Stimulated activated CD8-positive, alpha-beta memory T cell treated with anti-CD3 and anti-CD28 coated beads, Interleukin-4, amount 100 ng/mL, for 48 hours (primary cell): ENCODE measurements at places on chromosomes 7 and 10.

- no peak for DNase-seq
Observed at GRCh38 chr10:75003891-75004290, 107.6 kb upstream of the SAMD8 start.

GRCh38 chr10:15370856-15371701, at the start of gene FAM171A1:
Gene FAM171A1 (minus strand): TSS chr10:15371289. CDS start chr10:15371052, 237 bp downstream.
- DNase-seq = peak; percentile 67

GRCh38 chr7:77484785-77485184, 52.3 kb upstream of the PTPN12 start:
- DNase-seq = no peak

GRCh38 chr7:100888988-100889750, at the start of gene UFSP1:
Gene UFSP1 (minus strand): TSS chr7:100889715. CDS start chr7:100889271, 444 bp downstream.
- no peak for DNase-seq

DNA sequence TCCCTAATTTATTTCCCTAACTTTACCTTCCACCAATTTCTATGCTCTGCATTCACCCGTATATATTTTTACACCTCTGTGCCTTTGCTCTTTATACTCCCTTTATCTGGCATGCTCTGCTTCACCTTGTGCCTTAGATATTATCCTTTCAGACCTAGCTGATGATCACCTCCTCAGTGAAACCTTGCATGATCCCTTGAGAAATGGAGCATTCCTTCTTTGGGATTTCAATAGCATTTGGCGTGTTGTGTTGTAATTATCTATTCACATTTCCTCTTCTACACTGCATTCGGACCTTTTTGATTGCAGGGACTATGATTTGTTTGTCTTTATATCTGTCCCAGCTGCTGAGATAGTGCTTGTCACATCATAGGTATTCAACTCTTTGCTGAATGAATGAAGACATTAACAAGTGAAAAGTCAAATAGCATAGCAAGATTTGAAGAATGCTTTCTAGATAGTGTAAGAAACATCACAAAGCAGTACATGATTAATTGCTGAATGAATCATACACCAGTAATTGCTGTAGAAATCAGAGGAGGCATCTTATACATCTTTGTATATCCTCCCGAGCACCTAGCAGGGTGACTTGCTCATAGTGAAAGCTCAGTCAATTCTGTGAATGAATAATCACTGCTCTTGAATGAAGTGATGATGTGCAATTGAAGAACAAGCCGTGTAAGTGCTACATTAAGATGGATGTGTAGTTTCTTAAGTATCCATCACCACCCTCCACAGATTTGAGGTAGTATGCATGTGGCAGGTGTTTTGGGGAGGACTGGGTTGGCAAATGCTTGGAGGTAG, 2.0 kb upstream of the TM9SF3 start:
- DNase-seq = peak; percentile 30

DNA sequence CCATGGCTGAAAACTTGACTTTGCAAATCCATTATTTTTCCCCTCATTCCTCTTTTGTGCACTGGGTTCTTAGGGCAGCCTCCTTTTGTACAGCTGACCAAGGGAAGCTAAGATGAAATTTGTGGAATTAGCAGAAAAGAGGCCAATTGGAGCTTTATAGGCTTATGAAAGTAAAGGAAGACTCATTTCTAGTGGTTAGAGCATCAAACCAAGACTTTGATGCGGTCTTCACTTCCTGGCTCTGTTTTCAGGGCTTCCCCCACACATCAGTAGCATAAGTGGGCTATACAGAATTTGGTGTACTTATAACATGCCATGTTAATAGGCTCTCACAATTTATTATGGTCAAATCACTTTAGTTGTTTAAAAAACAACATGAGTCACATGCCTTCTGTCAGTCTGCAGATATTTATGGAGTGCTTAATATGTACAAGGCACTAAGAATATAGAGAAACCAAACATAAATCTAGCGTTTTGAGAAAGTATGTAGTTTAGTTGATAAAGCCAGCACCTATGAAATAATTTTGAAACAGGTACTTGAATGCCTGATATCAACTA, 5.7 kb downstream of the AUTS2 start:
- DNase-seq = no peak

GRCh38 chr10:114043532-114044246, at the start of gene ADRB1:
Gene ADRB1 (plus strand): TSS chr10:114043866. CDS start chr10:114044133, 267 bp downstream.
- peak; percentile 49 for DNase-seq

- no peak for DNase-seq
Observed at GRCh38 chr10:95792874-95793285, 36.9 kb downstream of the ENTPD1 start.

DNA sequence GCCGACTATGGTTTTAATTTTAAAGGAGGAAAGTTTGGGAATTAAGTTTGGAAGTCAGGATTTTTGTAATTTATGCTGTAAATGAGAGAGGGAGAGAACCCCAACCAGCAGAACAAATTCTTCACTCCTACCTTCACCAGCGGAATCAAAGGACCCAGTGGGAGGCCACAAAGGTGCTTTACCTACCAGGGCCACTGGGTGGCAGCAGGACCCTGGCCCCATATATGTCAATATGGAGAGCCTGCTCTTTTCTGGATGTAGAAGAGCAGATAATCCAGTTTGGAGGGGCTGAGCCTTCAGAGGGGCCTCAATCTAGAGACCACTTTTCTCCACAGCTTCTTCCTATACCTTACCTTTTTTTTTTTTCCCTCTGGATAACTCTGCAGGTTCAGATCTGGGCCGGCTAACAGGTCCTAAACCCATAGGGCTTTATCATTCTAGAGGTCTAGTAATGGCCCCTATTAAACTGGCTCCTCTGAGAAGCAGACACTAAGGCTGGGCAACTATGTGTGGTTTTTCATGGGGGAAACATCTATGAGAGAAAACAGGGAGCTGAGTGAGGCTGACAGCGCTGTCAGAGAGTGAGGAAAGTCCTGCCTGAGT, 8.5 kb upstream of the SCD start:
- DNase-seq = peak; percentile 90

- no peak for DNase-seq
Observed at GRCh38 chr10:100999742-101000126, at the start of gene LZTS2. Gene LZTS2 (plus strand): TSS chr10:100999808. CDS start chr10:101002539, 2,731 bp downstream.

GRCh38 chr10:52420656-52421055, 106.6 kb downstream of the DKK1 start:
- no peak for DNase-seq

DNA sequence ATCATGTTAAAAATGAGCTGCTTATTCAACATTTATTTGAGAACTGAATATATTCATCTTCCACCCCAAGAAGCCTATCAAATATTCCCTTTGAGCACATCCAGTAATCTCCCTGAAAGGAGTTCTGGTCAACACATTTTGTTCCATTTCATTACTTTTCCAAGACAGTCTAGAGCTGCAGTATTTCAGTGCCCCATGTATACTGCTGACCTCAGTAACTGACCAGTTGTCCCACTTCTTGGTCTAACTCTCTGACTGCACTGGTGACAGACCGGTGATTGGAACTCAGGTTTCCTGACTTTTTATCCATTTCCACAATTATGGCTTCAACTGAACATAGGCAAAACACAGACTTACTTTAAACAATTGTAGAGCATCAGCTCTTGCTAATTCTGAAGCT, 206.8 kb upstream of the NPSR1 start:
- DNase-seq = no peak

GRCh38 chr7:90211391-90212148, at the start of gene STEAP2:
Gene STEAP2 (plus strand): TSS chr7:90211740. CDS start chr7:90225083, 13,343 bp downstream.
- DNase-seq = peak; percentile 54

- no peak for DNase-seq
Observed at GRCh38 chr7:65989694-65990080, 7.7 kb upstream of the GUSB start.

GRCh38 chr10:71126432-71126831, 85.9 kb upstream of the UNC5B start:
- DNase-seq = no peak

DNA sequence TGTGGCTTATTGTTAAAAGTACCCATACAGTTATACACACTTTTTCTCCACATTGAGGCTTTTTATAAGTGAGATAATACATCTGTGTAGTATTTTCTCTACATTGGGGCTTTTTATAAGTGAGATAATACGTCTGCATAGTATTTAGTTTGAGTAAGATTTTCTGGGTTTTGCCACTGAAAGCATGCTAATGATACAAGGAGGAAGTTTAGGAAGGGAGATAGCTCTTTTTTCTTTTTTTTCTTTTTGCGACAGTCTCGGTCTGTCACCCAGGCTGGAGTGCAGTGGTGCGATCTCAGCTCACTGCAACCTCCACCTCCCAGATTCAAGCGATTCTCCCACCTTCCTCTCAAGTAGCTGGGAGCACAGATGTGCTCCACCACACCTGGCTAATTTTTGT, 13.3 kb downstream of the FAM107B start:
- no peak for DNase-seq

DNA sequence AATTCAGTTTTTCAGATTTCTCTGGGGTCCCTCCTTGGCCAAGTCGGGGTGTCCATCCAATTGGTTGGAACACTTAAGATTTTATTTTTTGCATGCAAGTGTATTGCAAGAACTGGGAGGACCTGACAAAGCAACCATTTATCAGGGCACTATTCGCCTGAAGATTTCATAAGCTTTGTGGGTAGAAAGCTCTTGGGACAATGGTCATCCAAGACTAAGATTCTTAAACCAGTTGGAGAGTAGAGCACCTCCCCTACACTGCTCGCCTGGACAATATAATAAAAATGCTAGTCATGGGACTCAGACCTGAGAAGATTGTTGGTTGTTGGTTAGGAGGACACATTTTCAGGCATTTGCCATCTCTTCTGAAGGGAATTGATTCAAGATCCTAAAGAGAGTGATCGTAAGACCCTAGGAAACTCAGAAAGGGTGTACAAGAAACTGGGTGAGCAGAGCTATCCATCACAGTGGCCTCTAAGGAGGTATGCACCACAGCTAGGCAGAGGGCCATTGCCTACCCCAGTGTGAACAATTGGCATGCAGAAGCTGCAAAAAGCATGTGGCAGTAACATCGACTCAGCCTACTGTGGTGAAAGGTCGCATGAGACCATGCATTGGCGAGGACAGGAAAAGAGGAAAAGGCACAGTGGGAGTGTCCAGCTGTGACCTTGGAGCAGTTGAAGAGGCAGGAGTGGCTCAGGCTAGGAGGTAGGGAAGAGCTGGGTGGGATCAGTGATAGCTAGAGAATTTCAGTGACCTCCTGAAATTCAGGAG, 1235.3 kb upstream of the AUTS2 start:
- DNase-seq = no peak

DNA sequence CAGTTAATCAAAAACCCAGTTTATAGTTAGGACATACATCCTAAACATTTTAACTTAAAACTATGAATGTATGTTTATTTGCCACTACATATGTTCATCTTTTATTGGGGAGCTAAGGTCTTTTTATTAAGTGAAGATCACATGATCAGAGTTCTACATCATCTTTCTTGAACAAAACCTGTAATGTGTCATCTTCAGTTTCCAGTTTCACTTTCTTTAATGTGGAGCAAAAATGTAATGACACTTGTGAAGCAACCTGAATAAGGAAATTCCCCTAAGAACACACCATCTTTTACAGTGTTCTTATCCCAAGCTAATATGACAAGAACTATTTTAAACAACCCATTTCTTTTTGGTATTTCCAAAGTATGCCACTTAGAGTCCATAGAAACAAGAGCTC, 166.7 kb upstream of the BET1 start:
- no peak for DNase-seq

GRCh38 chr7:96822824-96823223, 113.2 kb upstream of the SEM1 start:
- no peak for DNase-seq

DNA sequence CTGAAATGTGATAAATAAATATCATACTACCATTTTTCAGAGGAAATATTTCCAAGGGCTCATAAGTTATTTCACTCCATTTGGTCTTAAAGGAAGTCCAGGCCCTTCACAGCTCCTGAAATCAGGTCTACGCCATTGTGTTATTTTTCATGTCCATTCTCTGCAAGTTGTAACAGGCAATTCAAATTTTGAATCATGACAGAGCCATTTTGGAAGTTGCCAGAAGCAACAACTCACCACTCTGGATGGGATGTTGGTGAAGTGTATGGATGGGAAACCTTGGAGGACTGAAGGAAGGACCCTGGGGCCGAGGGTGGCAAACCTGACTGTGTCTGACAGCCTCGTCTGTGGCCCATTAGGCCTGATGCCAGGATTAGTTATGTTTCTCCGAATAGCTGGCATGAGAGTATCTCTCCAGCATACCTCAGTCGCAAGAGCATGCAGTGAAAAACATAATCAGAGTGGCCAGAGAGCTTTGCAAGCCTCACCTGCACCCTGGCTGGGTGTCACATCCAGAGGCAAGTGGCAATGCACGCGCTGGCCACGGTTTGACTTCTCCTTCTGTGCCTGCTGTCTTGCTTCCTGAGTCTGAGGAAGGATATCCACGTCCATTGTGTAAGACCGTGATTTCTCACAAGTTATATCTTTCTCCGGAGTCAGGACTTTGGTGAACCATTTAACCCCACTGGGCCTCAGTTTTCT, 87.1 kb downstream of the NRP1 start:
- DNase-seq = no peak

DNA sequence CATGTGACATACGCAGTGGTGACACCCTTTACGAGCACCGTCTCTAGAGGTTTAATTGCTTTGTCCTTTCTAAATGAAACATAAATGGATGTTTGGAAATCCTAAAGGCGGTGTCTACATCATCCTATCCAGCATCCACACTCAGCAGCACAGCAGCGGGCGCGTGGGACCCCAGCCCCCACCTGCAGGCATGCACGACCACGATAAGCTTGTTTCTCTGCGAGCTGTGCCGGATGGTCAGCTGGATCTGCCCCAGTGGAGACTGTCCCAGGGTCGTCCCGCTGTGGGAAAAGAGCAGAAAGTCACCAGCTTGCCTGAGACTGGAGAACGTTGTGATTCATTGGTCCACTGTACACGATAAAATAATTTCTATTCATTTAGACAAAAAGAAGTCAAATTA, 34.2 kb upstream of the NCAPG2 start:
- DNase-seq = no peak

DNA sequence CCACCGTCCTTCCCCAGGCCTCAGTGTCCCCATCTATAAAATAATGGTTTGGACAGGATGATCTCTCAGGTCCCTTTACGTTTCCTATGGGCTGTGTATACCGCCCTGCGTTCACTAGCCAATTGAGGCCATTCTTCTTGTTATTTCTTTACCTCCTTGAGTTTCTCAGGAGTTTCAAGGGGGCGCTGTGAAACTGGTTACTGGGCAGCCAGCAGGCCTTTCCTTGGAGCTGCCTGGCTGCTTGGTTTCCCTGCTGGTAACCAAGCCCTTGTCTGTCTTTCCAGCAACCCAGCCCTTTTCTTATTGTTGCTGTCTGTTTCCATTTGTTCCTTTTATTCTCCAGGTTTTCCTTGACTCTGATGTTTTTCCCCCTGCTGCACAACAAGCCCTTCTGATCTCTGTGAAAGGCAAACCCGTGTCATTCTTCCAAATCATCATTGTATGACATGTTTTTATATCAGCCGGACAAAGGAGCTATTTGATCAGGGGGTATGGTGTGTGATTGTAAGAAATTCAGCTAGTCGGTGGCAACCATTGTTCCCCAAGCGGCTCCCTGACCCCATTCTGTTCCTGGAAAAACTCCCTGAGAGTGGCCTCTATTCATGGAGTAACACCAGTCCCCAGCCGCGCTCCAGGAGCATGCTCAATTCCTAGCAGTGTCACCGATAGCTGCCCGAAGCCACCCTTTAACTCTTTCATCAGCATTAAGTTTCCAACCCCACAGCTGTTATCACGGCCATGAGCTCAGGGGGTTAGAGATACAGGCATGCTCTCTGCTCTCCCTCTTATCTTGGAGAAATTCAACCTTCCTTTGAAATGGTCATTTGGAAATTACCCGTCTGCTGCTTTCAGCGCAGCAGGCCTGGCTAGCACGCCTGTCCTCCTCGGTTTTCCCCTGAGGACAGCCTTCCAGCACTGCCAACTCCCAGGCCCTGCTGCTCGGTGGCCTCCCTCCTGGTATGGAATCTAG, 26.6 kb downstream of the FGF8 start:
- no peak for DNase-seq

GRCh38 chr10:94085766-94086437, 92.2 kb downstream of the PLCE1 start:
- DNase-seq = no peak
